CD4-positive, alpha-beta T cell treated with Interleukin-6 at 100 ng/mL for 8 hours (primary cell): ENCODE measurements at places on chromosomes 5 and 9.

DNA sequence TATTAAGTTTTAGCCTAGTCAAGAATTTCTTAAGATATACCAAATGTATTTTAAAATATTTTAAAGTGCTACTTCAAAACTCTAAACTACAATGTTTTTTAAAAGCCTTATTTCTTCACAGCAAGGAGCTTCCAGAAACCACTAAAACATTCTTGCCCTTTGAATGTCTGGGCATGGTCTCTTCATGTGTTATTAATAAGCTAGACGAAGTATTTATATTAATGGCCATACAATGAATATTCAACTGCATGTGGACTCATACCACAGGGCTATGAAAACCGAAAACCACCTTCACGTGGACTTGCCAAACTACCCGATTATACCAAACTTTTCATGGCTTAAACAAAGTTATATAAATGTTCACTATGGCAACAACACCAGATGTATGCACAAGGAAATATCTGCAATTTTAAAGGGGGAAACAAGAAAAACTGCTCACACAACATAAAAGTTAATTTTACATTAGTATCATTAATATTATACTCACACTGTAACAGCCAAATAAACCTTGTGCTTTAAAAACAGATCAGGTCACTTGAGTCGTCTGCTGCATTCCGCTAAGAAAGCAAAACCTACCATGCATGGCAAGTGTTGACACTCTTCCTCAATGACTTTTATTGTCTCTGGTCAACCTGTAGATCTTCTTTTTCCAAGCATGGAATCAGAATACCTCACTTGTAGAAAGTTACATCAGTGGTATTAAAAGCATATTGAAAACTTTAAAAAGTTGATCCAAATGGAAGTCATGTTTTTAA, 246.3 kb downstream of the BNC2 start:
- no peak for DNase-seq

- DNase-seq = no peak
Measured at GRCh38 chr5:171934586-171934985, 71.9 kb downstream of the FBXW11 start.

DNA sequence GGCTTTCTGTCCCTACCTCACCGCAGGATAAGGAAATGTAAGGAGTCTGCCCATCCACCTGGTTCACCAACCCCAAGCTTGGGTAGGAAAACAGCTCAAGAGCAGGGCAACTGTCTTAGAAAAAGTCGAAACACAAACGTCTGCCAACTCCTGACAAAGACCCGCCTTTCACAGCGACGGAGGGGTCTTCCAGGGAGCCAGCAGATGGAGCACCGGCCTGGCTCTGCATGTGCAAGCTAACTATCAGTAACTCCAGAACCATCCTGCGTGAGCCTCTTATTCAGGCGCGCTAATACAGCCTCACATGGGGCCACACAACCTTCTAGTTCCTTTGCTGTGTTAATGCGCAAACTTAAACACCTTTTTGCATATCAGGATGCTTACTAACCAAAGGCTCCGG, 26.9 kb downstream of the CAMSAP1 start:
- no peak for DNase-seq

GRCh38 chr9:79384501-79384900, 187.3 kb upstream of the TLE4 start:
- DNase-seq = no peak

DNA sequence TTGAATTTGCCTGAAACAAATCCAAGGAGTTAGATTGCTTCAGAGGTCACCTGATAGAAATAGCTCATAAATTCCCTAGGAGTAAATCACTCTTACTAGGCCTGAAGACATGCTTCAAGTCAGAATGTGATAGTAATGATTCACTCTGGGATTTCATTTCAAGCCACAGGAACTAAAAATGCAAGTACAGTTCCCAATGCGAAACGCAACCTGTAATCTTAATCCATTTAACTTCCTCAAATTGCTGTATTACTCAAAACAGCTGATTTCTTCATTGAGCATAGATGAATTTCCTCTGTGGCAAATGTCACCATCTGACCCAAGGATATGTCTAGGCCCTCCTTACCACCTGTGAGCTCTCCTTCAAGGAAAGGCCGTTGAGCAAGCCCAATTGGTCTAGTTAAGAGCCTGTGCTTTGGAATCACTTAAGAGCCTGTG, 32.1 kb upstream of the IL6ST start:
- no peak for DNase-seq

DNA sequence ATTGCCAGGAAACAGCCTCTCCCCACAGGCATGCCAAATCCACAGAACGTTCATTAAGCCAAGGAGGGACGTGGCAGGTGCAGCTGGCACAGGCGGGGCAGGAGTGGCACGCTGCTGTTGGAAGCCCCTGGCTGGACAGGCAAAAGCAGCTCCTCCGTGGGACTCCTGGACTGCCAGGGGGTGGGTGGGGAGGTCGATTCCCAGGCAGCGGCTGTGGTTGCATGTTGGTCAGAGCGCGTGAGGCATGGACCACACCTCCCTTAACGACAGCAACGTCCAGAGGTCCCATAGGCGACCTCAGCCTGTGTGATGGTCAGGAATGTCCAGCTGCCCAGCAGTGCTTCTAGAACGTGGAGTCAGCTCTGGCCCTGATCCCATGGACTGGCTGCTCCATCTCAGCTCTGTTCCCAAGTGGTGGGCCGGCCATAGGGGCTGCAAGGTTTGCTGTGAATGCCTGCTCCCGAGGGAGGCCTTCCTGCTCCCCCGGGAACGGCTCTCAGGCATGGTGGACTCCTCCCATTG, 6.9 kb downstream of the SLC6A19 start:
- DNase-seq = no peak

GRCh38 chr9:4228606-4229005, 71.3 kb downstream of the GLIS3 start:
- DNase-seq = no peak
